ENCODE measurements at places on chromosomes 6 and 20. TPM values are rescaled to one million over a fixed set of nuclear protein-coding genes. Genes with fewer than 3 reads are reported as not detected.

DNA sequence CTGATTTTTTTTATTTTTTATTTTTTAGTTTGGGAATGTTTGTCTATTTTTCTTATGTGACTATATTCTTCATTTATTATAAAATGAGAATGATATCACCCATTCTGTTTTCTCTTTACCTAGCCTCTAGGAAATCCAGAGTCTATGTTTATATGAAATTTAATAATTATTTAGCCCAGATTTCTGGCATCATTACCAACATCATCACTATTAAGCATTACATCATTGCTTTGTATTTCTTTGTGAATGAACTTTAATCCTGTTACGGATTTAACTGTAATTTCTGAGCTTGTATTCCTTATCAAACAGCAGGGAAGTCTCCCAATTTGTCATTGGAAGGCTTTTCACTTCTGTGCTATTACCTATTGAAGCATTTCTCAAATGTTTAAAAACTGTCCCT is 72.7 kb upstream of the NOX3 start:
- no peaks in the 10 kb centered on the region for H3K36me3 ChIP-seq
- no peak for DNase-seq
- H3K4me1 ChIP-seq, result no peaks in the 10 kb centered on the region
- H3K27ac ChIP-seq, result no peak overlapping the region

DNA sequence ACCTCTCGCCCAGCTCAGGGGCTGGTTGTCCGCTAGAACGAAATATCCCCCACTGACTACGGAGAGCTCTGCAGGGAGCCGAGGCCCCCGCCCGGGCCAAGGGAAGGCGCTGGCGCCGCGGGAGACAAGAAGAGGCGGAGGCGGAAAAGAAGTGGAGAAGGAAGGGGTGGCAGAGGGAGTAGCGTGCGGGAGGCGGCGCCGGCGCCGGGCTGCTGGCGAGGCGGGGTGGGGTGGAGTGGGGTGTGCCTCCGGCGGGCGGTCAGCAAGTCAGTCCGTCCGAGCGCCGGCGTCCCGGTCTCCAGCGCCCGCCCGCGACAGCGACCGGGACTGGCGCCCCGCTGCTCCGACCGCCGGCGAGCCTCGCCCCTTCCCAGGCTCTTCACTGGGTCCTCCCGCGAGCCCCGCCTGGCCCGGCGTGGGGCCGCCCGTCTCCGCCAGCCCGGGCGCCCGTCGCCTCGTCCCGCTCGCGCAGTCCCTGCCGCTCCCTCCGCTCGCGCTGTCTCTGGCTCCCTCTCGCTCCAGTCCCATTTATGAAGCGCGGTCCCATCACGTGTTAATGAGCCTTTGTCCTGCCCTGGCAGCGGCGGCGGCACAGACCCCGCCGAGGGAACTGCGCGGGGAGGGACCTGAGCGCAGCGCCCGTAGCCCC is at the start of gene CNR1:
Gene CNR1, minus strand, starts transcription at position 504 of the 649 bp plus-strand sequence. CDS start 21,073 bp downstream, outside the sequence.
- peaks cover 4% of the 10 kb centered on the region for H3K27me3 ChIP-seq
- no peak within 1 kb of the TSS for H3K27ac ChIP-seq
- H3K36me3 ChIP-seq, result no peaks in the 10 kb centered on the region
- no peaks in the 10 kb centered on the region for H3K4me1 ChIP-seq
- H3K4me3 ChIP-seq, result no peak within 1 kb of the TSS

- no peaks in the 10 kb centered on the region for H3K36me3 ChIP-seq
- H3K4me3 ChIP-seq, result no peak overlapping the region
- no peaks in the 10 kb centered on the region for H3K4me1 ChIP-seq
- DNase-seq, result no peak
- H3K27me3 ChIP-seq, result no peaks in the 10 kb centered on the region
- no peak overlapping the region for H3K27ac ChIP-seq
These were observed 29.1 kb upstream of the TULP1 start for GRCh38 chr6:35541836-35542235.

DNA sequence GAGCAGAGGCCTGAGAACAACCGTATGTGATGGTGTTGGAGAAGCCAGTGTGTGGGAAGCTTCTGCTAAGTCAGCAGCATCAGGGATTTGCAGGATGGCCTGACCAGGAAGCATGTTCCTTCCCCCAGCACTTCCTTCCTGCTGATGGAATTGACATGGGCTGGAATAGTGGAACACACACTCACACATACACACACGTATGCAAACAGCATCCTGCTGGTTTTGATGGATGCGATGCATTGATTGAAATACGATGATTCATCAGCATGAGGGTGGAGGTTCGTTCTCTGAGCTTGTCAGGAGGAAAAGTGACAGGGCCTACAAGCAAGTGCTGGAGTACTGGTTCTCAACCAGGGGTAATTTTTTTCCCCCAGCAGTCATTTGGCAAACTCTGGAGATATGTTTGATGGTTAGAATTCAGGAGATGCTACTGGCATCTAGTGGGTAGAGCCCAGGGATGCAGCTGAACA is 229.1 kb downstream of the NFATC2 start:
- no peak for DNase-seq
- no peak overlapping the region for H3K4me3 ChIP-seq

- no peaks in the 10 kb centered on the region for H3K4me1 ChIP-seq
- H3K4me3 ChIP-seq, result no peak overlapping the region
- H3K36me3 ChIP-seq, result no peaks in the 10 kb centered on the region
- no peak for DNase-seq
- no peaks in the 10 kb centered on the region for H3K27me3 ChIP-seq
- H3K27ac ChIP-seq, result no peak overlapping the region
These were observed 17.4 kb upstream of the IPCEF1 start for GRCh38 chr6:154373971-154374370.

The CLPSL2 gene
- total RNA-seq, result not detected

DNA sequence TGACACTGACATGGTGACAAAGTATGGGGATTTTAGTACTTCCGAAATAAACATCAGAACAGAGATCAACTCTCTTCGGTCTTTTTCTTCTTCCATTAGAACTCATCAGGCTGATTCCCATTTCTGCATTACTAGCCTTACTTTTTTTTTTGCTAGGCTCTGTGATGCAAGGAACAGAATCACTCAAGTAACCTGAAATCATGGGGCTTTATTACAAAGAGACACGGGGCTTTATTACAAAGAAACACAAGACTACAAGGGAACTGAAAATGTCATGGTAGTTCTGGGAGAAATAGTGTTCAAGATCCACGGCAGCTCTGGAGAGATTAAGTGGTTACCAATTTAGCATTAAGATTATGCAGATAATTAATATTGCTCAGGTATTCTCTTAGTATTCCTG is 11.6 kb downstream of the SOX4 start:
- no peaks in the 10 kb centered on the region for H3K27me3 ChIP-seq
- H3K4me1 ChIP-seq, result no peaks in the 10 kb centered on the region
- no peaks in the 10 kb centered on the region for H3K36me3 ChIP-seq
- DNase-seq, result no peak
- H3K4me3 ChIP-seq, result no peak overlapping the region

DNA sequence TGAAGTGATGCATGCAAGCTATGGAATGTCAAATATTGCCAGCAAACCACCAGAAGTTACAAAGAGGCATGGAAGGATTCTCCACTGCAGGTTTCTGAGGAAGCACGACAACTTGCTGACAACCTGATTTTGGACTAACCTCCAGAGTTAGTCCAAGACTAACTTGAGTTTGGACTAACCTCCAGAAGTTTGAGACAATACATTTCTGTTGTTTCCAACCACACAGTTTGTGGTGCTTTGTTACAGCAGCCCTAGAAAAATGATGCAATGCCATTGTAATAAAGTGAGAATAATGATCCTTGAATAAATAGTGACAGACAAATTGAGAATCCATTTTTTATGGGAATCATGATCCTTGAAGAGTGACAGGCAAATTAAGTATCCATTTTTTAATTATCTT is 169.9 kb upstream of the HDDC2 start:
- no peaks in the 10 kb centered on the region for H3K27me3 ChIP-seq
- DNase-seq, result no peak
- H3K36me3 ChIP-seq, result no peaks in the 10 kb centered on the region
- no peak overlapping the region for H3K27ac ChIP-seq
- no peak overlapping the region for H3K4me3 ChIP-seq
- no peaks in the 10 kb centered on the region for H3K4me1 ChIP-seq

DNA sequence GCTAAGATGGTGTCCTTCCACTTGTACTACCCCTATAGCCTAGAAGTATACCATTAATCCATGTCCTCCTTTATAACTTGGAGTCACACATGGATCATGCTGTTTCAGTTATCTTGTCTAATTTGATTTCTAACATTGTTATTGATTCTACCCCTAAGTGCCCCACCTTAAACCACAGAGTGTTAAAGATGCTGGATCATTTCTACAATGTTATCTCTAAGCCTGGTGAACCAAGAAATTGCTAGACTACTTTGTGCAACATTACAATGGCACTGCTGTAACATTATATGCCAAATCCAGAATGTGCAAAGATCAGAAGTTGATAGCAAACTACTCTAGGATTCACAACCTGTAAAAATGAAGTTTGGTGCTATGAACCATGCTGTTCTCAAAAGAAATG is 1.7 kb downstream of the CGA start:
- H3K4me3 ChIP-seq, result no peak overlapping the region
- H3K36me3 ChIP-seq, result no peaks in the 10 kb centered on the region
- no peak overlapping the region for H3K27ac ChIP-seq
- DNase-seq, result no peak

The DEFB118 gene
- total RNA-seq, result not detected

DNA sequence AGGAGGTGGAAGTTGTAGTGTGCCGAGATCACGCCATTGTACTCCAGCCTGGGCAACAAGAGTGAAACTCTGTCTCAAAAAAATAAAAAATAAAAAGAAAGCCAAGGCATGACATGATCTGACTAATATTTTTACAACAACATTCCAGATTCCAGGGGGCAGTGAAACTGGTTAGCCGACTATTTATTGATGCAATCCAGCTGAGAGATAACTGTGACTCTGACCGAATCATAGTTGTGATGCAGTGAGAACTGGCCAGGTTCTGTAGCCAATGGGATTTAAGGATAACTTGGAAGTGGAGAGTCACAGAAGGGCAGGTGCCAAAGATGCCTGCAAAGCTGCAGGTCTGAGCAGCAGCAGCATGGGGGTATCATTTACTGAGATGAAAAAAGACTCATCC is 82.9 kb upstream of the TSHZ2 start:
- no peaks in the 10 kb centered on the region for H3K4me1 ChIP-seq
- H3K27me3 ChIP-seq, result no peaks in the 10 kb centered on the region
- H3K36me3 ChIP-seq, result no peaks in the 10 kb centered on the region
- no peak overlapping the region for H3K4me3 ChIP-seq
- no peak overlapping the region for H3K27ac ChIP-seq

DNA sequence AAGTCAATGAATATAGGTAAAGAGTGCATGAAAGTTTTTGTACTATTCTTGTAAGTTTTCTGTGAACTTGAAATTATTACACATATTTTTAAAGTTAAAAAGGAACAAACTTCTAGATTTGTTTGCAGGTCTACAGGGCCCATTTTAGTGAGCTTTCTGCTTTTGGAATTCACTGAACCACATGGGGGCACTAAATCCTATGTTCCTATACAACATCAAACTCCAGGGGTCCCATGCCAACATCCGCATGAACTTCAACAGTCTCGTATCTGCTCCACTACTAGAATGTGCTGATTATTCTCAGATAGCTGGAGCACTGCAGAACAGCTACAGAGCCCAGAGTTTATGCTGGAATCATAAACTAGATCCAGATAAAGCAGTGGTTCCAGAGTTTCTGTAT is 347.9 kb upstream of the SPTLC3 start:
- H3K27ac ChIP-seq, result no peak overlapping the region
- H3K36me3 ChIP-seq, result no peaks in the 10 kb centered on the region
- H3K4me3 ChIP-seq, result no peak overlapping the region

DNA sequence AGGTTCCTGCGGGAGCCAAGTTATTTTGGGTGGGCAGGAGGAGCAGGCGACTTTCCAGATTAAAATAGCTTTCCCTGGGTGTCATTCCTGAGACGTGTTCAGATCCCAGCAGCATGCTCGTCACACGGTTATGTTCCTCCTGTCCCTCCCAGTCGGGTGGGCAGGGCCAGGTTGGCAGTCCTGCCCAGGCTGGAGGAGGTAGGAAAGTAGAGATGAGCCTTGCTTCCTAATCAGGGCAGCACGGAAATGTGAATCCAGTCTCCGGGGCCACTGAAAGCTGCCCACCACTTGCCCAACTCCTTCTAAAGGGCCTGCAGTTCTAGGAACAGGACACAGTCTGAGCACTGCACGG is 137.0 kb downstream of the MRPL14 start:
- no peak overlapping the region for H3K4me3 ChIP-seq
- no peak overlapping the region for H3K27ac ChIP-seq
- no peak for DNase-seq
- H3K36me3 ChIP-seq, result no peaks in the 10 kb centered on the region
- no peaks in the 10 kb centered on the region for H3K27me3 ChIP-seq
- no peaks in the 10 kb centered on the region for H3K4me1 ChIP-seq

DNA sequence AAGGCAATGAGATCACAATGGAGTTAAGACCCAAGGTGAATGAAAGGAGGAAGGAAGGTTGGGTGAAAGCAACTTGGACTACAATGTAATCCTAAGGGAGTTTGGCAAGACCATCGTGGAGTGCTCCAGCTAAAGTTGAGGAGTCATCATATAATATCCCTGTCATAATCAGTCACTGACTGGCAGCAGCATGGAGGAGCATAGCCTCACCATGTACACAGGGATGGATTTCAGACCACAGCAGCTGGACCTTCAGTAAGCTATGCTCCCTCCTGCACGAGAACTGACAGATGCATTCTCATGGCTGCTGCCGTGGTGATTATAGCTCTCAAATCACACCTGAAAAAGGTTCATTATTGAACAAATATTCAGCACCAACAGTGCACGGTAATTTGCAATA is 43.0 kb downstream of the GOPC start:
- no peak overlapping the region for H3K27ac ChIP-seq
- no peaks in the 10 kb centered on the region for H3K4me1 ChIP-seq
- H3K36me3 ChIP-seq, result no peaks in the 10 kb centered on the region
- no peaks in the 10 kb centered on the region for H3K27me3 ChIP-seq
- DNase-seq, result no peak
- H3K4me3 ChIP-seq, result no peak overlapping the region

The LRRC73 gene
- total RNA-seq, result 0.56 TPM

The GRM1 gene
- total RNA-seq, result not detected

DNA sequence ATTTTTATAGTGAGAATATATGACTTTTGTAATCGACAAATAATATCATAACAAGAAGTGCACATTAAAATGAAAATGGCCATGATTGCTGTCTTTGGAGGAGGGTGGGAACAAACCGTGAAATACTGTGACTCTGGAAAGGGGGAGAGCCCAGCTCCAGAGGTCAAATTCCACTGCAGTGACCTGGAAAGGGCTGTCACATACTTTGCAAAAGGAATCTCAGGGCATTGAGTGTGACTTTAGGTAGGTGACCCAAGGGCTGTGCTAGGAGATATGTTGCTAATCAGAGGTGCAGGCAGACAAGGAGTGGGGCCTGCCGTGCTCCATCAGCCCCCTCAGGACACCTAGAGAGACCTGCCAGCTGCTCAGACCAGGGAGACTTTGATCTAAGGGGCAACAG is 28.1 kb upstream of the BMP7 start:
- H3K4me3 ChIP-seq, result no peak overlapping the region
- no peaks in the 10 kb centered on the region for H3K27me3 ChIP-seq
- no peak overlapping the region for H3K27ac ChIP-seq

The MYLK4 gene
- 0.44 TPM for total RNA-seq

DNA sequence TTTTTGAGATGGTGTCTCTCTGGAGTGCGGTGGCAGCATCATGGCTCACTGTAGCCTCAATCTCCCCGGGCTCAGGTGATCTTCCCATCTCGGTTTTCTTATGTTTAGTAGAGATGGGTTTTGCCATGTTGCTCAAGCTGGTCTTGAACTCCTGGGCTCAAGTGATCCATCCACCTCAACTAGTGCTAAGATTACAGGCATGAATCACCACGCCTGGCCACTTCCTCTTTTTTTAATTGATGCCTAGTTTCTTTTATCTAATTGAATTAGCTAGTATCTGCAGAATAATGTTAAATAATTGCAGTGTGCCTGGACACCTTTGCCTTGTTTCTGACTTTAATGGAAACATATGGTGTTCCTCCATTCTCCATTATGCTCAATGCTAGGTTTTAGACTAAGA is 38.4 kb upstream of the SLC22A16 start:
- no peak for DNase-seq
- H3K4me3 ChIP-seq, result no peak overlapping the region
- no peaks in the 10 kb centered on the region for H3K36me3 ChIP-seq
- no peaks in the 10 kb centered on the region for H3K27me3 ChIP-seq
- no peak overlapping the region for H3K27ac ChIP-seq
- H3K4me1 ChIP-seq, result no peaks in the 10 kb centered on the region
